Left renal cortex interstitium (tissue), 4 donors: ENCODE measurements at places on chromosomes 1 and 21.

DNA sequence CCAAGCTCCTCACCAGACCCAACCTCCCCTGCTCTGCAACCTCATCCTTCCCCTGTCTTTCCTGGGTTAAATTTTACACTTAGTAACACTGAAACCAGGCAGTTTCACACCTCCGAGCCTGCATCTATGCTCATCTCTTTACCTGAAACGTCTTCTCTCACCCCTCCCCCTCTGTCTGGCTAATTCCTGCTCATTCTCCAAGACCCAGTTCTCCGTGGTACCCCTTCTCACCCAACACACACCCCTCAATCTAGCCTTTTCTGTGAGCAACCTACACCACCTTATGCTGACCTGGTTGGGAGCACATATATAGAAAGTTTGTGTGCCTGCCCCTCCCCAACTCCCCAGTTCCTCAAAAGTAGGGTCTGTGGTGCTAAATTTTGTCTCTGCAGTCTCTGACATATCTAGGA, 3.7 kb upstream of the KIAA1614 start:
- DNase-seq = no peak

- no peak for DNase-seq
Measured at GRCh38 chr1:231139659-231140654, 21.9 kb upstream of the TRIM67 start.

GRCh38 chr1:70427976-70428375, 16.9 kb downstream of the CTH start:
- no peak for DNase-seq

- no peak for DNase-seq
Measured at GRCh38 chr1:219847215-219847855, 81.0 kb downstream of the SLC30A10 start.

DNA sequence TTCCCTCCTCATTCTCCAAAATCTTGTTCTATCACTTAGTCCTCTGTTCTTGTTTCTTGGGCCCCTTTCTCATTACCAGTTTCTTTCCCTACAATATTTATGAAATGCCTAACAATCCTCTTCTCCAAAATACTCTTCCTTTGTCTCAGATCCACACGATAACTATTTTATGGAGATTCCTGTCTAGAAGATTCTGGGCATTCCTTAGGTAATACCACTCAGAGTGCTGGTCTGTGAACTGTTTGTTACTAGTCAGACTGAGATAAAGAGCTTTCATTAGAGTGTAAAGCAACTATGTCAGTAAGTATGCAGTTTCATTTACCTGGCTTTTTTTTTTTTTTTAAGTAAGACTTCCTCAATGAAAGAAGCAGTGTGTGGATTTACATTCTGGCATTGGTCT, 18.1 kb upstream of the RCOR3 start:
- DNase-seq = no peak

DNA sequence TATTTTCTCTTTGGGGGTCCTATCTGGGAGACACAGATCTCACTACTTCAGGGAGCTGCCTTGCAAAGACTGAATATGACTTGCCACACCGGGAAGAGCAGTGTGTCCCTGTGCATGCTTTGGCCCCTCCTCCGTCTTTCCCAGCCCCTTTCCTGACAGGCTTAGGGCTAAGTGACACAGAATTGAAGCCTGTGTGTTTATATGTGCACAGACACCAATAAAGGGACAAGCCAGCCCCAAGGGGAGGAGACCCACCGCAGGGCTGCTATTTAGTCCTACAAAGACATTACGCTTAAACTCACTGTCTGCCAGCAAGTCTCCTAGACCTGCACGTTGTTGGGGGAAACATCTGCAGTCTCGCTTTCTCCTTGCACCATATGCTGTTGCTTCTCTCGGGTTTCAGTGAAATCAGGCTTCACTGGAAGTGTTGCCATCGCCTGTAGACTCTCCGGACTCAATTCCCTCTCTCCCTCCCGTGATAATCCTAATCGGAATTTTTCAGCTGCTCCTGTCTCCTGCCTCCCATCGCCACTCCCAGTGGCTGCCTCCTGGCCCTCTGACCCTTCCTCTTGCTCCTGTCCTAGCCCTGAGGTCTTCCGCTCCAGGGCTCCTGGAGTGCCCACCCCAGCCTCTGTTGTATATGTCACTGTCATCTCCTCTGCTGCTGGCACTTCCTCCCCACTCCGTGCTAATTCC, 58.5 kb upstream of the LRRC53 start:
- DNase-seq = peak; percentile 2

GRCh38 chr1:232127190-232127589, 500.6 kb downstream of the DISC1 start:
- no peak for DNase-seq

- no peak for DNase-seq
Measured at GRCh38 chr1:8420318-8420717, 102.4 kb downstream of the SLC45A1 start.

- no peak for DNase-seq
Measured at GRCh38 chr1:39685071-39685470, 6.2 kb downstream of the HPCAL4 start.

DNA sequence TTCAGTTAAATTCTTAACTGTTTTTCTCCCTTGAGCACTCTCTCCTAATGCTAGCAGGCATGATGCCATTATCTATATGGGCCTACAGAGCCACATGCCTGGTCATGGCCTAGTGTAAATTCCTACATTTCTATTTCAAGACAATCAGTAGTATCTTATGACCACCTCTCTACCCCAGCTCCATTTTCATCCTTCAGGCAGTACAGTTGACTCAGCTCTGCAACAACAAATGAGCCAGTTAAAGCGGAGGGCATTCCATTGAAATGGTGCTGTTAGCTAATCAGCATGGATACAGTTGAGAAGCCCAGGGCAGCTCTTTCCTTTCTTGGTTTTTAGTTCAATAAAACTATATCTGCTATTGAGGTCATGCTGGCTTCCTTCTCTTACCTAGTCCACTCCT, 150.0 kb downstream of the PPP1R12B start:
- DNase-seq = no peak

GRCh38 chr1:158652721-158653334, 33.7 kb downstream of the SPTA1 start:
- DNase-seq = no peak
